ENCODE measurements at places on chromosomes 6 and 20. TPM values are rescaled to one million over a fixed set of nuclear protein-coding genes. Genes with fewer than 3 reads are reported as not detected.

The DLK2 gene
- total RNA-seq, result 0.90 TPM

GRCh38 chr6:36840432-36841403 lies 1.5 kb upstream of the CPNE5 start:
- H3K4me3 ChIP-seq, result no peak overlapping the region
- no peaks in the 10 kb centered on the region for H3K36me3 ChIP-seq
- DNase-seq, result no peak
- no peak overlapping the region for H3K27ac ChIP-seq
- peaks cover 52% of the 10 kb centered on the region for H3K27me3 ChIP-seq

- no peak overlapping the region for H3K27ac ChIP-seq
- H3K36me3 ChIP-seq, result no peaks in the 10 kb centered on the region
- H3K4me3 ChIP-seq, result no peak overlapping the region
- no peaks in the 10 kb centered on the region for H3K4me1 ChIP-seq
Observed at GRCh38 chr20:58078741-58079522, 149.5 kb downstream of the ANKRD60 start.

- H3K4me1 ChIP-seq, result peaks cover 17% of the 10 kb centered on the region
- H3K27me3 ChIP-seq, result no peaks in the 10 kb centered on the region
- no peak for DNase-seq
- H3K4me3 ChIP-seq, result no peak overlapping the region
Observed at GRCh38 chr20:23157734-23158133, 71.6 kb upstream of the CD93 start.

- no peak for DNase-seq
- no peak overlapping the region for H3K27ac ChIP-seq
- H3K27me3 ChIP-seq, result no peaks in the 10 kb centered on the region
- no peak overlapping the region for H3K4me3 ChIP-seq
- H3K36me3 ChIP-seq, result no peaks in the 10 kb centered on the region
- H3K4me1 ChIP-seq, result peaks cover 8% of the 10 kb centered on the region
Observed at GRCh38 chr6:90212274-90212673, 84.4 kb downstream of the BACH2 start.

GRCh38 chr20:32608664-32609015 lies 23.5 kb upstream of the NOL4L start:
- H3K27ac ChIP-seq, result no peak overlapping the region
- H3K4me3 ChIP-seq, result no peak overlapping the region
- H3K4me1 ChIP-seq, result no peaks in the 10 kb centered on the region
- H3K27me3 ChIP-seq, result peaks cover 67% of the 10 kb centered on the region
- H3K36me3 ChIP-seq, result no peaks in the 10 kb centered on the region
- no peak for DNase-seq

GRCh38 chr6:135129136-135129856 lies 51.8 kb upstream of the MYB start:
- H3K4me3 ChIP-seq, result no peak overlapping the region
- no peak overlapping the region for H3K27ac ChIP-seq
- no peak for DNase-seq
- no peaks in the 10 kb centered on the region for H3K36me3 ChIP-seq

DNA sequence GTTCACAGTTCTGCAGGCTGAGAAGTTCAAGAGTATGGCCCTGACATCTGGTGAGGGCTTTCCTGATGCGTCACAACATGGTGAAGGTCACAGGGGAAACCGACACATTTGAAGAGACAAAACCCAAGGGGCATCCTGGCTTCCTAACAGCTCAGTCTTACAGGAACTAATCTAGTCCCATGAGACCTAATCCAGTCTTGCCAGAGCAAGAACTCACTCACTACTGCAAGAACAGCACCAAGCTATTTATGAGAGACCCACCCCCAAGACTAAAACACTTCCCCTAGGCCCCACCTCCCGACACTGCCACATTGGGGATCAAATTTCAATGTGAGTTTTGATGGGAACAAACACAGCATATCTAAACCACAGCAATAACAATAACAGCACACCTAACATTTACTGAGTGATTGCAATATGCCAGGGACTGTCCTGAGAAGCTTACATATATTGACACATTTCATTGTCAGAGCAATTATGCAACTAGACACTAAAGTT lies 46.6 kb downstream of the TPBG start:
- DNase-seq, result peak; percentile 54
- H3K36me3 ChIP-seq, result no peaks in the 10 kb centered on the region
- no peak overlapping the region for H3K27ac ChIP-seq
- H3K4me1 ChIP-seq, result peaks cover 9% of the 10 kb centered on the region

All from IMR-90 (cell line).